ENCODE measurements at places on chromosomes 4 and X.

DNA sequence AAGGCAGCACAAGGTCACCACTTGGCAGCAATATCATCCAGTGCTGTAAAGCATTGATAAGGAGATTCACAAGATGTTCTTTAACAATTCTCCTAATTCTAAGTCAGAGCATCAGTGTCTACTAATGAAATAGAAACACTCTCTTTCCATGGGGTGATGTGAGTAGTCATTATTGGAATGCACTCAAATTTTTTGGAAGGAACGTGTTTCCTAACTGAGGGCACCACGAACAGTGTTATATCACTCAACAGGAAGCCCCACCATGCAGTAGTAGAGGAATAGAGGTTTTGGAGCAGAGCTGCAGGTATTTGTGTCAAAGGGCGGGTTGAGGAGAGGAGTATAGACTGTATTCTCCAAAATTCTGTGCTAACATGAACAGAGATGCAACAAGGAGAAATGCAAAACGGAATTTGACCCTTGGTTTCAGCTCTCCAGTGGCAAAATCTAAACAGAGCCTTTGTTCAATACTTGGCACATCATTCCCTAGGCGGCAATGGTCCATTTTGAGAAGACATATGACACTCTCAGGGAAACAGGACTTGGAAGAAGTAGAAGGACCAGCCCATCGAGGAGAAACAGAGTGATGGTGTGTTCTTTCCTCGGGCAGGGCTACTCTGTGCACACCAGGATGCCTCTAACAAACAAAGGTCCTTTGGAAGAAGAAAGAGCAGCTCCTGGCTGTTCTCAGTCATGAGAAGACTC is 98.9 kb downstream of the CPEB2 start:
- peak; percentile 51 for DNase-seq

- peak; percentile 66 for DNase-seq
Observed at GRCh38 chr4:55475394-55476243, 71.1 kb downstream of the CLOCK start.

DNA sequence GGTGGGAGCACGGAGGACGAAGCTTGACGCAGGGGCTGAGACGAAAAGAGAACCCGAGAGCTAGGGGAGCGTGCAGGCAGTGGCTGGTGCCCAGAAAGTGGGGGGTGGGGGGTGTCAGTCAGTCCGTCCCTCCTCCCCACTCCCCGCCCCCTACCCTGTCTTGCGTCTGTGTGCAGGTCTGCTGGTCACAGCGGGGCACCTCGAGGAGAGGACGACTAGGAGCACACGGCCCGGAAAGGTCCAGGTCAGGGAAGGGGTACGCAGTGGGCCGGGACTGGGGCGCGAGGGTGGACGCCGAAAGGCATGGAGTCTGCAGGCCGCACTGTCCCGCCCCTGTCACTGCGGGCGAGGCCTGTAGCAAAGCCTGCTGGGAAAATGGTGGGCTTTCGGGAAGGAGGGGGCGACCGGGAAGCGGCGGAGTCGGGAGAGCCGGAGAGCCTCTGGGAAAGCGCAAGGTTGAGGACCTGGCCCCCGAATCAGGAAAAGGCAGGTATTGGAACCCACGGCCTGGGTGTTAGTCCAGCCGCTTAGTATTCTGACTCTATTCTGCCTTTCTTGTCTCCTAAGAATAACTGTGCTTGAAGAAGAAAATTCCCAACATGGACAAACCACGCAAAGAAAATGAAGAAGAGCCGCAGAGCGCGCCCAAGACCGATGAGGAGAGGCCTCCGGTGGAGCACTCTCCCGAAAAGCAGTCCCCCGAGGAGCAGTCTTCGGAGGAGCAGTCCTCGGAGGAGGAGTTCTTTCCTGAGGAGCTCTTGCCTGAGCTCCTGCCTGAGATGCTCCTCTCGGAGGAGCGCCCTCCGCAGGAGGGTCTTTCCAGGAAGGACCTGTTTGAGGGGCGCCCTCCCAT is 769 bp downstream of the TCEAL1 start:
- DNase-seq, result peak; percentile 61

DNA sequence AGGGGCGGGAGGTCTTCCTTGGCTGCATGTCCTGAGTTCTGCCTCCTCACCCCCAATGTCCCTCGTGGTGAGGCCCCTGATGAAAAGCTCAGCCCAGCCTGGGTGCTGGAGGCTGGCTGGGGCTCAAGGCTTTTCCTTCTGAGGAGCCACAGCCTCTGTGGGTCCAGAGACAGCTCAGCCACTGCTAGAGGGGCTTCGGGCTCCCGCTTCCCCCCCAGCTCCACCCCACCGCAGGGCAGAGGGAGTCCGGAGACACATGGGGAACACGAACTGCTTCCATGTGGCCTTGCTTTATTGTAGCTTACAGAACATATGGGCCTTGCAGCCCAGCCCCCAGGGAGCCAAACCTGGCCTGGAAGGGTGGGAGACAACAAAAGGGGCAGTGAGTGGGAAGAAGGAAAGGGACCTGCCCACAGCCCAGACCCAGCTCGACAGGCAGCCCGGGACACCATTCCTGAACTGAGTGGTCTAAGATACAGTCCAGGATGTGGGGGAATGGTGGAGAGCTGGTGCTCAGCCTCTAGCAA is 89.9 kb upstream of the NKX1-1 start:
- DNase-seq, result no peak

DNA sequence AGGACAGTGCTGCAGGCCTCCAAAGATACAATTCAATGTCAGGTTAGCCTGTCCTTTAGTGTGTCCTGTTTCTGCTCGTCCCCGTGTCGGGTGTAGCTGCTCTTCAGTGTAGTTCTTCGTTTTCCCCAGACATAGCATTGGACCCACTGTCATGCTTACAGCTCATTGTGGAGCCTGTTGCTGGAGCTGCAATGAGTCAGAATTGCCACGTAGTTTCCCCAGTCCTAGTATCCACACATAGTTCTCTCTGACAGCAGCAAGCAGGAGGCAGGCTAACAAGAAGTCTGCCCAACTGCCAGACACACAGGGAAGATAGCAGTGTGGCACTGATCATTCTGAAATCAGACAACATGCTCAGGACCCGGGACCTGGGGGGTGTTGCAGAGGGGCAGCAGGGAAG is 49.2 kb downstream of the MOSPD2 start:
- peak; percentile 75 for DNase-seq

- no peak for DNase-seq
Observed at GRCh38 chrX:2474963-2475726, 25.6 kb downstream of the DHRSX start.

DNA sequence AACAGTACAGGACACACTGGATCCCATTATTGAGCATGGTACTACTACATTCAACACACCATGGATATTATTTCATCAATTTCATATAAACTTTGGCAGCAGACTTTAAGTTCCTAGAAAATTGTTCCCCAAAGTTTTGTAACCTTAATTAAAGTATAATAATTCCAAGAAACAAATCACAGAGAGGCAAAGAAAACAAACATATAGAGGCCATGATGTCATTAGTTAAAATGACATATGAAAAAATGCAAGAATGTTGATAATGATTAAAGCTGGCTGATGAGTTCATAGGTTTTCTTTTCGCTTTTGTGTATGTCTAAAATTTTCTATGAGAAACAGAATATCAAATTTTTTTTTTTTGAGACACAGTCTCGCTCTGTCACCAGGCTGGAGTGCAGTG is 26.8 kb downstream of the LRBA start:
- DNase-seq, result no peak

DNA sequence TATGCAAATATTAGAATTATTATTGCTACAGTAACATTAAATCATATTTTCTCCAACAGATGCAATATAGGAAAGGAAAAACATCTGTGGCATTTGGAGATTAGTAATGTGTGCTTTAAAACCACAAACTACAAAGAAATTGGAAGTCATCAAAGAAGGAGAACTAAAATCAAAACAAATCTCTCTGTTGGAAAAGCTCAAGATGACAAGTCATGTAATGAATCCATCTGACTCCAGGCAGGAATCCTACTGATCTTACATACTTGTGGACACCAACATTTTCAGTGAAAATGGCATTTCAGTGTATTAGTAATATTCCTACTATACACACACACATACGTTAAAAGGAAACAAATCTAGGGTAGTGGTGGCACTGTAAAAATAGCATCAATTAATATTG is 98.2 kb downstream of the SLC39A8 start:
- DNase-seq, result peak; percentile 15

DNA sequence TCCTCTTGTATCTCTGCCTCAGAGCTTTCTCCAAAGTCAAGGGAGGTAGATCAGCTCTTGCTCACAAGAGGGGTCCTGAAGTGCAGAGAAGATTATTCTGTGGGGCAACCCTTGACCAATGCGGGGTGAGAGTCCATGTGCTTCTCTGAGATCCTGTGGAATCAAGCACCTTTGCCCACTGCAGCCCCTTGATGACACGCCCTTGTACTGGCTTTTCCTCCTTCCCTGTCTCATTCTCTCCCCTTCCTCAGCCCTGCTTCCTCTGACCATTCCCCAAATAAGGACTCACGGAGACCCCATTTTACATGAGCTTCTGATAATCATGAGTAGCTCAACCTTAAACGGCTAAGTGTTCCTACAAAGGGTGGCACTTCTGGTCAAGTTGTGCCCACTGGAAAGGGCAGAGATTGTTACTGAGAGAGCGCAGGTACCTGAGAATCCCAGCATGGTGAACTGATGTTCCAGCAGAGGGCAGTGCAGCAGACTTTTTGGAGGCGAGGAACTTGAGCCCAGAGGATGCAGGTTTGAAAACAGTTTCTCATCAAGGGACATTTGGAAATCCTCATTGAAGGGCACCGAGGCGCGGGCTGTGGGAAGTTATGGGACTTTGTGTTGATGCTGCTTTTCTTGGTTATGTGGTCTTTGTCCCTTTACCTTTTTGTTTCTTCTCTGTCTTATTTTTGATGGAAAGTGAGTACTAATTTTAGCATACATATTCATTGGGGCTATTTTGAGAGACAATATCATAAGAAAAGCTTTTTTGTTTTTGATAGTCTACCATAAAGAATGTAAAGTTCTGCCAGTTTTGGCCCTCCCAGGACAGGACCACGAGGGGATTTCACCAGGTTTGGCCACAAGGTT is 201.3 kb downstream of the RBM46 start:
- peak; percentile 34 for DNase-seq

DNA sequence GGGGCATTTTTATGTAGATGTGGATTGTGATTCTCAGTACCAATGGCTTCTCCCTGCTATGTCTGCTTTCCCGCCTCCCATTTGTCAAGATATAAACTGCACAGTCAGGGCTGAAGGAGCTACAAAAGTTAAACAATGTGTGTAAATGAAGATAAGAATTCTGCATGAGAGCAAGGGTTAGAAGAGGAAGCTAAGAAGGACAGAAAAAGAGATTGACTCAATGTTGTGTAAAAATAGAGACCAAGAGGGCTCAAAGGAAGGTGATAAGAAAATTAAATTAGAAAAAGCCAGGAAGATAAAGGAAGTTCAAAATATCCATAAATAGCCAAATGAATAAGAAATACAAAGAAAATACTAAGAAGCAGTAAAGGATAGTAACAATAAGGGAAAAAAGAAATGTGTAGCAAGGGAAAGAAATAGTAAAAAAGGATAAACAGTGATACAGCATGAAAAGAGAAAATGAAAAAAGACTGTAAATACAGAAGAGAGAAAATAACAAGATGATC is 82.5 kb downstream of the AMELX start:
- DNase-seq, result no peak
